ENCODE measurements at places on chromosomes 1 and 21.

GRCh38 chr21:26437326-26438009, 135.6 kb downstream of the CYYR1 start:
- peak; percentile 8 for DNase-seq

DNA sequence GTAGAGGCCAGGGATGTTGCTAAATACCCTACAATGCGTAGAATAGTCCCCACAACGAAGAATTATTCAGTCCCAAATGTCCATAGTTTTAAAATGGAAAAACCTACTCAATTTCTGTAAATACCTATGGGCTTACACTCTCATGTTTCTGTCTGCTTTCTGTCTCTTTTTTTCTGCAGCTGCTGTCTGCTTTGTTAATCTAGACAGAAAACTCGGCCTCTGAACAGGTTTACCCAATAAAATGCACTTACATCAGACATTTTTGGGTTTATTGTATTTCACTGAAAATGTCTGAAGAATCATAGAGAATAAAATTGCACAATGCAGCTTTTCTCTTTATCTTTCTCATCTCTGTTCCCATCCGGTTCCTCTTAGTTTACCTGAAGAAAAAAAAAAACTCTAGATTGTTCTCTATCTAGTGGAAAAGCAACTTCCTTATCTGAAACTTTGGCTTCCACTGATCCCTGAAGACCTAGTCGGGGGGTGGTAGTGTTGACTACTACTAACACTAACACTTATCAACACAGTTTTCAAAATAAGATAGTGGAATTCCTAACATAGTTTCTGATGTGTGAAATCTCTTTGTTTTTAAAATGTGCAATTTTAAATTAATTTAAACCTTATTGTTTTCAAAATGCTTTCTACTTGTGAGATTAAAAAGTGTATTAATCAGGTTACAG, 76.9 kb upstream of the CCDC190 start:
- DNase-seq = no peak

- no peak for DNase-seq
These were observed 19.6 kb upstream of the SLC26A9 start for GRCh38 chr1:205962821-205963221.

GRCh38 chr1:81174811-81175476, 625.8 kb upstream of the ADGRL2 start:
- no peak for DNase-seq

GRCh38 chr1:186754542-186755145, 74.1 kb upstream of the PLA2G4A start:
- no peak for DNase-seq

DNA sequence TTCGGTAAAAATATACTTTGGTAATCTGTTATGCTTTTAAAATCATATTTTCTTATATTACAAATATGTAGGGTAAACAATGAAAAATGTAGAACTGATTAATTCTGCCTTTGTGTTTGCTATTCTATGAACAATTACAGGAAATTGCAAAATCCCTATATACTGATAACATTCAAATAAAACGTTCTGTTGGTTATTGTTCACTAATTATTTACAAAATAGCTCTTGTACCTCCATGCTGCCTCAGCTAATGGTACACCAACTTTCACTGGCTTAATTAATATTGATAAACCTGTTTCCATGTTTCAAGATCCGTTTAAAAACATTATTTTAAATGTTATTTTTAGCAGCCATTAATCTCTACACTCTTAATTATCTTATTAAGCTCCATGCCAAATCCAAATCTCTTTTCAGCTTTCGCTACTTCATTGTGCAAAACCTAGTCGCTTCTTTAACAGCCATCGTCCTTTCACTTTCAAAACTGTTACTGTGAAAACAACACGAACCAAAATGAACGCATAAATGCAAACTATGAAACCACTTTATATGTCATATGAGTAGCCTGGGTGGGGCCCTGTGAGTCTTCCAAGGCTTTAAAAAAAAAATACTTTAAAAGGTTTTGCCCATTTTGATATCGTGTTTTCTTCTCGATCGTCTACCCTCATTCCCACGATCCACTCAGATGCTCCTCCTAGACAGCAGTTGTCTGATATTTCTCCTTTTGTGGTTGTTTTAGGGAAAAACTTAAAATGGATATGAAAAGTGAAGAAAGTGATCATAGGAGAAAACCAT, 807.1 kb downstream of the USP25 start:
- DNase-seq = no peak

GRCh38 chr1:215022204-215022603, 60.3 kb upstream of the KCNK2 start:
- no peak for DNase-seq

DNA sequence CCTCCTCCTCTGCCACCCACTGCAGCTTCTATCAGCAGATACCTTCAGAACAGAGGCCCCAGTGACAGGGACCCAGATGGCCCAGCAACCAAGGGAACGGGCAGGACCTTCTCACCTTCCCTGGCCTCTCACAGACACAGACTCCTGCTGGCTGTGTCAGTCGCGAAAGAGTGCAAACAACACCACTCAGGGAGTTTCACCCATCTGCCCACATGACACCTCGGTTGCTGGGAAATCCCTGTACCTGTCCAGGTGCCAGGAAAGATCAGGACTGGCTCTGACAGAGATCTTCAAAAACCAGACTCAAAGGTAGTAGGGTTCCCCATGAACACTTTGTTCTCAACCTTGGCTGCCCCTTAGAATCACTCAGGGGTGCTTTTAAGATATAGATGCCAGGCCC, 83.5 kb upstream of the HIVEP3 start:
- DNase-seq = no peak

DNA sequence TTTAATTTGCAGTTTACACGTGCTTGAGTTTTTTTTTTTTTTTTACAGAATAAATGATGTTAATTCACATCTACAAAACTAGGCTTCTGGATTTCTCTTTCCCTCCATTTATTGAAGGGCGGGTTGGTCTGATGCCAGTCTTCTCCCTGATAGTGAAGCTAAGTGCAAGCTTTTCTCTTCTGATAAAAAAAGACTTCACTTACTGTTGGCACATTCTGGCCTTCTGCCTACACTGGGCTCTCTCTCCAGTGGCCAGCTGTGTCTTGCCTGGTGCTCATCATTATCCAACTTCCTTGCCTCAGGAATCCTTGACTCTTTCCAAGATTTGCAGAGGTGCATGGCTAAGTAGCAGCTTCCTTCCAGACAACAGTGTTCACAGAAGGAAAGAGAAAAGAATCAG, 7.6 kb upstream of the RAP1A start:
- DNase-seq = no peak

- peak; percentile 29 for DNase-seq
These were observed 24.1 kb downstream of the PIGM start for GRCh38 chr1:160007577-160008200.

- no peak for DNase-seq
These were observed 152.0 kb upstream of the ZRANB2 start for GRCh38 chr1:71232786-71233185.

DNA sequence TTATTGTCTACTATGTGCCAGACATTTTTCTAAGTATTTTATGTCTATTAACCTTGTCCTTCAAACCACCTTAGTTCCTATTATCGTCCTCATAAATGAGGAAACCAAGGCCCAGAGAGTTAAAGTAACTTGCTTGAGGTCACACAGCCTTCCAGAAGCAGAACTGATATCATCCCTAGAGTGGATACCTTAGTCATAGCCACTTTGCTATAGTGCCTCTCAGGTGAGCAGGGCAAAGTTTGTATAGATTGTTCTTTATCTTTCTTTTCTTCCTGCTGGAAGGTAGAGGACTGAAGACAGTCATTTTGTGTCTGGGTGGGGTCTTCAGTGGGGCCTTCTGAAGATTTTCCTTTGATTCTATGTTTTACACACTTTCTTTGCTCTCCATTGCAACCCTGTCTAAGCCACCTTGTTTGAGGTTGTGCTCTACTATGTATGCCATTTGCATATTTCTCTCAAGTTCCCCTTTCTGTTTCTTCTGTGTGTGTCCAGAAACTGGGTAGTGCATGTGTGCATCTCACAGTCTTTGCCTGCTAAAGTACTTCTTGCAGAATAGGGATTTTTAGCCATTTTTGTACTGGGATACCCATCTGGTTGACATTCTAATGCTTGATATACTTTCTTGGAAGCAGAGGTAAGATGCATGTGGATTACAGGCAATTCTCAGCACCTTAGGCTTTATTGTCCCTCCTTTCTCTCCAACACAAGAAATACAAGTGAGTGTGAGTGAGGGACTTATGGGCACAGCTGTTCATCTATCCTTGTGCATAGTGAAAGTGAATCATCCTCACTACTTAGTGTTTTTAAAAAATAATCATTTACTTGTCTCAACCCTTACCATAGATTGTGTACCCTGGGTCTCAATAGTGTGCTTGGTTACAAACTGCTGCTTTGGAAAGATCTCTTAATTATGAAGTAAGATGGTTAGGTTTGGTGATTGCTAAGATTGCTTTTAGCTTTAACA, 207.6 kb upstream of the HMCN1 start:
- peak; percentile 15 for DNase-seq

GRCh38 chr1:172724765-172725613, 66.1 kb downstream of the FASLG start:
- DNase-seq = peak; percentile 67

GRCh38 chr1:106722466-106722865, 334.0 kb upstream of the PRMT6 start:
- no peak for DNase-seq

GRCh38 chr1:214469290-214469689, 82.1 kb downstream of the PTPN14 start:
- no peak for DNase-seq

DNA sequence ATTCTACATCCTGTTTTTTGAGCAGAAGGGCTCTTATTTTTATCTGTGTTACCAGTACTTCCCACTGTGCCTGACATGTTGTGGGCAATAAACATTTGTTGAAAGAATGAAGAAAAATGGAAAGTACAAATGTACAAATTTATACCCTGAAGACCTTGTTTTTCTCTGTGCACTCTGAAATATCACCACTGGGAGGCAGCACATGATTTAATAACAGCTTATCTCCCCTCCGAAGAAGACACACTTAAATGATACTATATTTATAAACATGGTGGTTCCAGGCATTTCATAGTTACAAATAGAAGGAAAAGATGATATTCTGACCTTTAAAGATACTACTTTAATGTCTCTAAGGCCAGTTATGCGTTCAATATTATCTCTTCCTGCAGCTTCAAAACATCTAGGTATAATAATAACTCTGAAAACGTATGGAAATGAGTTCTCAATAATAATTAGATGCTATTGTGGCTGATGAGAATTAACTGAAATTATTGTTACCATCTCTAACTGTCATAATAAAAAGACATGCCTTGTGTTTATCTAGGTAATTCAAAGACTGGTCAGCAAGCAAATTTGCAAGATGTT, 12.8 kb downstream of the DYNLT5 start:
- peak; percentile 56 for DNase-seq

- no peak for DNase-seq
These were observed 63.1 kb upstream of the TNFSF4 start for GRCh38 chr1:173270243-173270642.

- DNase-seq = peak; percentile 1
These were observed 118.8 kb downstream of the RWDD3 start for GRCh38 chr1:95352767-95353166.

GRCh38 chr1:155261493-155261851, 688 bp downstream of the SCAMP3 start:
- no peak for DNase-seq

DNA sequence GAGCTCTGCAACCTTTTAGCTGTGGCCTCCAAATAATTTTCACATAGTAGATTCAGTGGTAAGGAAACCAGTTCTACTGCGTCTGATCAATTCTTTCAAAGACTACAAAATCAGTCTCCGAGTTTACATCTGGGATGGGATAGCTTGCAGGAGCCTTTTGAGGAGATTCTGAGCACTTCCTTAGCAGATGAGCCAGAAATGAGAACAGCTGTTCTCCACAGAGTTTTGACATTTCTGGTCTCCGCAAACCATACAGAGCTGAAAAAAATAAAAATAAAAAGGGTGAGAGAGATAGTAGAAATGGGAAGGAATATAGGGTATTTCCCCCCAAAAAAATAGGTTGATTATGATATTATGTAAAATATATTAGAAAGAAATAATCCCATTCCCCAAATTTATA, 119.3 kb downstream of the LYPLAL1 start:
- DNase-seq = no peak

DNA sequence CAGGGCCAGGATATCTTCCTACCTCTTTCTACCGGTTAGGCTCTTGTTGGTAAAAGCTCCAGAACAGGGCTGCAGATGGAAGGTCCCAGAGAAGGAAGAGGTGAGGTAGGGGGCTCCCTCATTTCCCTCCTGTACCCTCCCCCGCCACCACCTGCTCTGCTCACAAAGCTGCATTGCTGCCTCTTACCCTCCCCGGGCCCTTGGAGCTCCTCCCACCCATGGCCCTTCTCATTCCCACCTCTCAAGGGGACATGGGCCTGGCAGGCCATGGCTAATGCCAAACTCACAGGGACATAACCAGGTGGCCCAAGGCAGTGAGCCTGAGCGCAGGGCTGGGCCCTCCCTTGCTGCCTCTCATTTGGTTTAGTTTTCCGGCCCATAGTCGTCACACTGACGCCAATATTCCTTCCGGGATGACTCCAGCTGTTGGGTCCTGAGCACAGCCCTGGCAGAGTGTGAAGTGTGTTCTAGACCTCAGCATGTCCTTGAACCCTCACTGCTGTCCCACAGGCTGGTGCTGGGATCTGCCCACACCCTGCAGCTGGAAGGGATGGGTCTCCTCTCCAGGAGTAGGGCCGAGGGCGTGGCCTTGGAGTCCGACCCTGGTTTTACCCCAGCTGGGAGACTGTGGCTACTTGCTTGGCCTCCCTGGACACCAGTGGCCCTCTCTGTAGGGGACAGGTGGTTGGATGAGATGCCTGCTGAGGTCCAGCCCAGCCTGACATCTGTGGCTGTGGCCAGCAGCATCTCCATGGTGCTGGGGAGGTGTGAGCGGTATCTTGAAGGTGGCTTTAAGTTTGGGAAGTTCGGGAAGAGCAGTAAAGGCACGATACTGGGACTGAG, 104.6 kb downstream of the ARHGEF10L start:
- DNase-seq = no peak

GRCh38 chr1:20823845-20824244, 36.7 kb upstream of the HP1BP3 start:
- no peak for DNase-seq

GRCh38 chr1:26021647-26022403, at the start of gene EXTL1:
Gene EXTL1 (plus strand): TSS chr1:26021775. CDS start chr1:26022647, 872 bp downstream.
- DNase-seq = no peak

DNA sequence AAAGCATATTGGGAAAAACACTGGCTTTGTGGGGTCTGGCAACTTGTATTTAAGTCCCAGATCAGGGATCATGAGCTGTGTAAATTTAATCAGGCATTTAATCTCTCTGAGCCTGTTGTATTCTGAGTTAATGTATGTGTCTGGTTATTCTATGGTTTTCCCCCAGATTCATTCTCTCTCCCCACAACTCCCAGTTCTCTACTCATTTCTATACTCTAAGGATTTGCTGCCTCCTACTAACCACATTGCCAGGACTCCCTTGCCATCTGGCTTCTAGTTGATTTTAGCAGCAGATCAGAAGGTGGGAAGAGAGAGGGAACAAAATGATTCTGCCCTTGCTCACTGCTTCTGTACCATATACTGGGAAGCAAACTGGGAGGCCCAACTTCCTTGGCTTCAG, 31.4 kb upstream of the S1PR1 start:
- DNase-seq = no peak

All from hematopoietic multipotent progenitor cell (in vitro differentiated cells).